Suppressor macrophage (primary cell): ENCODE measurements at places on chromosomes 3 and 15.

GRCh38 chr15:39646425-39646824 is 65.5 kb downstream of the THBS1 start:
- DNase-seq = no peak

GRCh38 chr3:8519156-8519555 is 17.5 kb downstream of the LMCD1 start:
- DNase-seq = no peak

DNA sequence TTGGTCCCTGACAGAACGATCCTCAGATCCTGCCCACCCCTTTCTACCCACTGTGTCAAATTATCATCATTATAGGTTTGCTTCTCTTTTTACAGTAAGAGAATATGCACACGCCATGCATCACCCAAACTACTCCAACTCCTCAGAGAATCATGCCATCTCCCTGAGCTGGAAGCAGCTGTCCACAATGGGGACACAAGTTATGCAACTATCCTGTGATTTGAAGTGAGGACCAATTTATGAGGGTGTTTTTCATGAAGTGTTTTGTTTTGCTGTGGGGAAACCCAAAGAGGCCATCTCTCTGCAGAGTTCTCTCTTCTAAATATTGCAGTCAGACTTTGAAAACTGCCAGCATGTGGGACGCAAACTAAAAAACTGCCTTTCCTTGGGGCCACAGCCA is 35.8 kb upstream of the TNFSF10 start:
- DNase-seq = peak; percentile 78

DNA sequence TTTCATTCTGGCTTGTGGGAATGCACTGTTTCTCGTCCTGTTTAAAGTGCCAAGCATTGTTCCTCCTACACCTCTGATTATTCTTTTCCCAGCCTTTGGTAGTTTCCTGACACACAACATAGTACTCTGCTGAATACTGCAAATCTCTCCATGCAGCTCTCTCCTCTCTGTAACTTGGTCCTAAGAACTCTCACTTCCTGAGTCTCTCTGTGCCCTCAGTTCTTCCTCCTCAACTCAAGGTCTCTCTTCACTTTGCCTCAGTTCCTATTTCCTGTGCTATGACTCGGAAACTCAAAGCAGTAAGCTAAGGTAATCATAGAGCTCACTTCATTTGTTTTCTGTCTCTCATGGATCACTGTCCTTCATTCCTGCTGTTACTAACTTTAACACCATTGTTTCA is 113.4 kb downstream of the ZNF280D start:
- DNase-seq = no peak

DNA sequence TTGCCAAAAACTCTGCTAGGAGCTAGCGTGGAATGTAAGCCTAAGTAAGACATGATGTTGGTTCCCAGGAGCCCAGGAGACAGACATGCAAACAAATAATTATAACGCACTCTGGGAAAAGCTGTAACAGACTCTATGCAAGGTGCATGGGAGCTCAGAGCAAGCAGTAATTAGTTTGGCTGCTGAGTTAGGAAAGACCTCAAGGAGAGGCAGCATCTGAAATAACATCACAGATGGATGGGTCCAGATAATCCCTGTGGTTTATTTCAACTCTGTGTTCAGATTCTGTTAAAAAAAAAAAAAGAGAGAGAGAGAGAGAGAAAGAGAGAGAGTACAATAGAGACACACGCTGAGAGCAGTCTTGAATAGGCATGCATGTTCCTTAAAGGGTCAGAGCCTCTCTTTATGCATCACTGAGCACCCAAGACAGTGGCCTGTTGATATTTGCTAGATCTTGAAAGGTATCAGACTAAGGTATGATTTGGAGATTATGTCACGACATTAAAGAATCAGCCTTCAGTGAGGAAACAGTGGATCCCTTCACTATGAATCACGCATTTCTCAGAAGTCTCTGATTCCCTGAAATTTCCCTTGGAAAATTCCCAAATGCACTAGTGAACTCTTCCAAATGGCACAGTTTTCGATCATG is 124.4 kb upstream of the LIPC start:
- DNase-seq = no peak

DNA sequence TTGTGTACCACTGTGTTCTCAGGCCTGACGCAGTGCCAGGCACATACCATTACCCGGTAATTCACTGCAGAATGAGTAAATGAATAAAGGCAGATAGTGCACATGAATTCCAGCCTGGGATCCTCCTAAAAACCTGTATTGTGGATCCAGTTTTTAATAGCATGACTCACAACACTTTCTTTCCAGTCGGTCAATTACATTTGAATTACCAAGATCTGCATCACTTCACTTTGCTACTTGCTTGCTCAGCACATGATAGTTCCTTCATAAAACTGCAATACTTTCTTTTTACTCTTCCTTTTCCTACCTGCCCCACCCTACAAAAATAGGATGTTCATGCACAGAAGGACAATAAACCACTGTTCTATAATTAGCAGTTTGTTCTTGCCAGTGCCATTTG is 553.8 kb downstream of the MAGI1 start:
- no peak for DNase-seq
